CMK (cell line): ENCODE measurements at places on chromosomes 7 and 10.

- no peak for DNase-seq
Measured at GRCh38 chr7:108697254-108697653, 127.6 kb downstream of the DNAJB9 start.

DNA sequence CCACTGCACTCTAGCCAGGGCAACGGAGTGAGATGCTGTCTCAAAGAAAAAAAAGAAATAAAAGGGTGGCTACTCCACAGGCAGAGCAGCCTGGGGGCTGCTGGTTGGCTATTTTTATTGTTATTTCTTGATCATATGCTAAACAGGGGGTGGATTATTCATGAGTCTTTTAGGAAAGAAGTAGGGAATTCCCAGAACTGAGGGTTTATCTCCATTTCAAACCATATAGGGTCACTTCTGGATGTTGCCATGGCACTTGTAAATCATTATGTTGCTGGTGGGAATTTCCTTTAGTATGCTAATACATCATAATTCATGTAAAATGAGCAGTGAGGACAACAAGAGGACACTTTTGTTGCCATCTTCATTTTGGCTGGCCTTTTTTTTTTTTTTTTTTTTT is 52.1 kb upstream of the GHITM start:
- DNase-seq = no peak

DNA sequence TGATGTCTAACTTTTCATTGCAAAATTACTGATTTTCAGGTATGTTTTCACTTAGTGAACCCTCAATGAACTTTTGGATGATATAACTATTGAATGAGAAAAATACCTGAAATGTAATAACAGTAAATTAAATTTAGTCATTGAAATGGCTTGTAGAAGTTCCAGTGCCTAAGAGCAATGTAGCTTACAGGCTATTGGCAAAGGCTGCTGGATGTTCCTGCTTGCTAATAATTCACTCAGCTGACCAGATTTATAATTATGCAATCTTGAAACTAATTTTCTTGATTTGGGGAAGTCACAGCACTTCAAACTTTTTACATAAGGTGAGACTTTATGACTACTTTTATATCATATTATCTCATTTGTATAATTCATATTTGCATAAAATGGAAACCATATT is 73.2 kb downstream of the SORBS1 start:
- DNase-seq = no peak

DNA sequence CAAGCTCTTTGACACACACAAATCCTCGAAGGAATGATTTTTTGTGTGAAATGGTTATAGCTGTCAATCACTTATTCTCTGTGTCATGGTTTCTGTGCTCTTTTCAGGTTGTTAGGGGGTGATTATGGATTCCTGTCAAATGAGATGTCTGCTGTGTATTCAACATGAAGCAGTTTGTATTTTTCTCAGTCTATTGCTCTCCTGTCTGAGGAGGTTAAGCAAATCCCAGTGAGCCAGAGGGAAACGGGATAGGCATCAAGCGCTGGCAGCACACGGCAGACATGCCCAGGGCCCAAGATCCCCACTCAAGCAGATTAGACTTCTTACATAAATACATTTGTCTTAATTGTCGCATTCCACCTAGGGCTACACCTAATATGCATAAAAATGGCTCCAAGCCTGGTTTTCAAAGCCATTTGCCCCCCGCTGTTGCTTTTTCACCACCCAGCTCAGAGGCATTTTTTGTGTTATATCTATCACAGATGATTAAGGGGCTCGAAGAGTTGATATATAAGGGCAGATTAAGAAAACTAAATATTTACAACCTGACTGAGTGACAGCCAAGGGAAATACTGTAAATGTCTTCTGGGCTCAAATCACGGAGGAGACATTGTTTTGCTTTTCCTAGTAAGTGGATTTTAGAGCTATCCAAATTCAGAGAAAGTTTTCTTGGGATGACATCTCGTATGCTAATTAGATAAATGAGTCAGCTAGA is 192.7 kb upstream of the LRGUK start:
- no peak for DNase-seq

GRCh38 chr7:152423991-152424347 is 11.8 kb downstream of the KMT2C start:
- DNase-seq = no peak

DNA sequence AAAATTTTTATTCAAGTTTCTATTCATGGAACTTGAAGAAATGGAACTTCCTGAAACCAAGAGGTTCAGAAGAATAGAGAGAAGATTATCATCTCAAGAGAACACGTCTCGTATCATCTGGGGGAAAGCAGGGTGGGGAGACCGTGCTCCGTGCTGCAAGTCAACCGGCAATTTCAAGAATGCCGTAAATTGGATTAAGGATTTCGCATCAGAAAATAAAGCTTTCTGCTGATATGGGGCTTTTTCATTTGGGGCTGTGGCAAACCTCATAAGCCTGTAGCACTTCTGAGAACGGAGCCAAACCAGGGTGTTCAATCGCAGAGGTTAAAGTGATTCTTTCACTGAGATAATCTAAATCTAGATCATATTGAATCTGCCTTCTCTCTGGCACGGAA is 150.1 kb upstream of the NPS start:
- DNase-seq = no peak

- DNase-seq = no peak
Measured at GRCh38 chr7:50281680-50282445, 22.7 kb upstream of the IKZF1 start.

DNA sequence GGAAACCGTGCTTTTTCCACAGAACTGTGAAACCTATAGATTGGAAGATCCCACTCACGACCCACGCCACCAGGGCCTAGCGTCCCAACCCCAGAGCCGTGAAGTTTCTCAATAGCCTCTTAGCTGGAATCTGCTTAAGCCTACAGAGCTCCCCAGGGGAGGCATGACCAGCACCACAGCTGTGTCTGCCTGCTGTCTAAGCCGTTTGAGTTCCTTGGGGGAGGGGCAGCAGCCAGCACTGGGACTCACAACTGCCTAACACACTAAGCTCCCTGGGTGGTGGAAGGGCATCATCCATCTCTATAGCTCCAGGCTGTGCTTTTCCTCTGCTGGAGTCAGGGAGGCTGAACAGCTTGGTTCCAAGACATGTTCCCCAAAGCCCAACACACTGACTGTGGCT is 26.0 kb upstream of the TMEM140 start:
- DNase-seq = no peak

DNA sequence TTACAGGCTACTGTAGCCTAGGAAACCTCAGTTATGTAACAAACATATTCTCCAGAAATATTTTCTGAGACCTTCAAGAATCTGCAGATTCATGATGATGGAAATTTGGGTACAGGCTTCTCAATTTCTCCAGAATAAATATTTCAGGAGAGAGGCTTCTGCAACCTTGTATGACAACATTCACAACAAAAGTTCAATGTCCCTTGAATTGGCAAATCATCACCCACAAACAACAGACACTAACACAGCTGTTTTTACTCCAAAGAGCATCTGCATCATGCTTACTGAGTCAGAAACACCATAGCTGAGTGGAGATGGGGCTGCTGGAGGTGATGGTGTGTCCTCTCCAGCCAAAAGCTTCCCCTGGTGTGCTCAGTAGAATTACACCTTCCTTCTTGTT is 9.3 kb upstream of the COBL start:
- no peak for DNase-seq

DNA sequence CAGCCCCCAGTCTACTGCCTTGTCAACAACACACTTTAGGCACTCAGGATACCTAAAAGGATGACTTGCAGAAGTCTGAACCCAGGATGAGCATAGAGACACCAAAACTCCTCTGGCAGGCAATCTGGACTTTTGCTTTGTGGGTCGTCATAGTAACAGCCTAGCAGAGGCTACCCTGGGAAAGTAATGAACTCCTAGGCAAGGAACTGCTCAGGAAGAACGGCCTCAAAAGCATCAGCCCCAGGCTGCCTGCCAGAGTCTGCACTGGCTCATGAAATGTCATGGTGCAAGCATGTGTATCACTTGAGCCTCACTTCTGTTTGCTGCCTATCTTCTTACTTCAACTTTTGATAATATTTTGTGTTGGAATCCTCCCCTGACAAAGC is 715.1 kb downstream of the GRID1 start:
- DNase-seq = no peak

DNA sequence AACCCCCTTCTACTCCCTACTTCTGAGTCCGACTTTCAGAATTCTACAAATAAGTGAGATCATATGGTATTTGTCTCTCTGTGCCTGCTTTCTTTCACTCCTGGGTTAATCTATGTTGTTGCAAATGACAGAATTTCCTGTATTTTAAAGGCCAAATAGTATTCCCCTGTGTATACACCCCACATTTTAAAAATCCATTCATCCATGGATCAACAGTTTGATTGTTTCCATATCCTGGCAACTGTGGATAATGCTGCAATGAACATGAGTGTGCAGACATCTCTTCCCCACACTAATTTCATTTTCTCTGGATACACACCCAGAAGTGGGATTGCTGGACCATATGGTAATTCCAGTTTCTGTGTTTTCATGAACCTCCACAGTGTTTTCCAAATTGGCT is 225.8 kb upstream of the TCERG1L start:
- DNase-seq = no peak

DNA sequence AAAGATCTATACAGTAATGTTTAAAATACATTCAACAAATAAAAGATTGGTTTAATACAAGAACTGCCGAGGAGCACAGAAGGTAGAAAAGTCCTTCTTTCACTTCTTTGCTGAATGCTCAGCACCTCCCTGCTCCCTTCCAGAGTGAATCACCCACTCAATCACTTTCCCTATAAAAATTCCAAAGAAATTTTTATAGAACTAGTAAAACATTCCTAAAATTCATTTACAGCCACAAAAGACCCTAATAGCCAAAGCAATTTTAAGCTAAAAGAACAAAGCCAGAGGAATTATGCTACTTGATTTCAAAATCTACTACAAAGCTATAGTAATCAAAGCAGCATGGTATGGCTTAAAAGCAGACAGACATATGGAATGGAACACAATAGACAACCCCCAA is 320.9 kb downstream of the PCLO start:
- DNase-seq = no peak

DNA sequence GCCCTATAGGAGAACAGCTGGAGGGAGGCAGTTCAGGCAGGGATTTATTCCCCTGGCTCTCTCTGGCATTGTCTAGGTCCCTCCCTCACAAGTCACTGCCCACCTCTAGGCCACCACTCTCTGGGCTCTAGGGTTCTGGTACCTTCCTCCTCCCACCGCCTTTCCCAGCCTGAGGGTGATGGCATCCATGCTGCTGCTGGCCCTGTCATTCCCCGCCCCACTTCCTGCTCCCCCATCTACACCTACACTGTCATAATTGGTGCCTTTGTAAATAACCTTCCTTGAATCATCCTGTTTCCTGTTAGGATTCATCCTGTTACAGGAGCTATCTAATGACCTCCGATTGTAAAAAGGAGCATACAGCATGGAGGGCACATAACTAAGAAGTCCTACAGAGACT is 303.3 kb upstream of the COBL start:
- no peak for DNase-seq

- DNase-seq = no peak
Measured at GRCh38 chr10:55641601-55642000, 719.5 kb downstream of the ZWINT start.

- DNase-seq = no peak
Measured at GRCh38 chr7:159142730-159143129, 1.9 kb downstream of the VIPR2 start.

DNA sequence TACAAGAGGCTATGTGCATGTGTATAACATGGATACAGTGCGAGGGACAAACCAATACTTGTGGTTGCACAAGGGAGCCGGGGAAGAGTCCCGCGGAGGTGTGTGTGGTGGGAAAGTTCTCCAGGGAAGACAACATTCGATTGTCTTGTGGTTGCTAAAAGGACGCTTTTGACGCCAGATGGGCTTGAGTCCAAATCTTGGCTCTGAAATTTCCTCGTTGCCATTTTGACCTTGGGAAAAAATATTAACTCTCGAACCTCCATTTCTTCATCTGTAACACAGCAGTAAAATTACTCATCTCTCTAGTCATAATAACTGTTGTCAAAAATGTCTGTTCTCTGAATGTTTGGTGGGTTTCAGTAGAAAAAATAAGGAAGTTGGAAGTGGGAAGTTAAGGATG is 16.5 kb downstream of the PLXDC2 start:
- no peak for DNase-seq

DNA sequence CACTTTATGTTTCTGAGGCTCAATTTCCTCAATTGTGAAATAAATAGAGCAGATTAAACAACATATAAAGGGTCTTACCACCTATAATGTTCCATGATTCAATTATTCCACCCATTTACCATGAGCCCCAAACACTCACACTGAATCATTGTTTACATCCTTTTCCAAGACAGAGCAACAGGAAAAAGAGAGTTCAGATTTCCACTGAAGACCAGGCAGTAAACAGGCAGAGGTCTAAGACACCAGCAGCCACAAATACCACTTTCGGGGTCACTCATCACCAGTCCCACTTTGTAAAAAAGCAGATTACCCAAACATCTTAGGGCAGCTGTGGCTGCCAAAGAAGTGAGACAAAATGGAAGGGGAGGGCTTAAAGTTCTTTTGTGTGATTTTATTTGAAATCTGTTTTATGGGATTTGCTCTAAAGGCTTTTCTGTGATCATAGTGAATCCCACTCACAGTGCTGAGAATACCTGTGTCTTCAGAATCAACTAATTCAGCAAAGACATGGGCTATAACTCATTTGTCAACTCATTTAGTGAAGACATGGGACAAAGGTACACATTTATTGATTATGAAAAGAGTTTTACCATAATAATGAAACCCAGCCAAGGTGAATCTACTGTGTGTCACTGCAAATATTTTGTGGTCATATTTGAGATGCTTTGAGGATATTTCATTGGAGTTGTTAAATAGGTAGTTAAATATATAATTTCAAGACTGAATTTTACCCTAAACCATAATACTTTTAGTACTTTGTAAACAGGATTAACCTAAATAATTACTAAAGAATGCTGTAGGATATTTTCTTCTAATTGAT is 24.8 kb upstream of the DLD start:
- DNase-seq = no peak

DNA sequence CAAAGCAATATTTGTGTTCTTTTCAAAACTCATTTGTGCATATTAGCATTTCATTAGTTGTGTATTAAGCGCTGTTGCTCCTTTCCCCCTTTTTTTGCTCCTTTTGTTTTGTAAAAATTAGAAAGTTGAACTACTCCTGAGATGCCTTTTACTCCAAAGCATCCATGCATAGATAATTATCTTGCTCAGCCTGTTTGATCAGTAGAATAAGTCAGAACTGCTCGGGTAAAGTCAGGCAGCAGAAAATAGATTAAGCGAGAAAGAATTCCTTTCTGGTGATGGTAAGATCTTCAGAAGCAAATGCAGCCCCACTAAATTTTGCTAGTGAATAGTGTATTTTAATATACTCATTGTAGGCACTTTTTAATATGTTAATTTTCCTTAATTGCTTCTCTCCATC is 227.1 kb downstream of the TEX36 start:
- no peak for DNase-seq
